LoVo (cell line): ENCODE measurements at places on chromosomes 16 and 17.

DNA sequence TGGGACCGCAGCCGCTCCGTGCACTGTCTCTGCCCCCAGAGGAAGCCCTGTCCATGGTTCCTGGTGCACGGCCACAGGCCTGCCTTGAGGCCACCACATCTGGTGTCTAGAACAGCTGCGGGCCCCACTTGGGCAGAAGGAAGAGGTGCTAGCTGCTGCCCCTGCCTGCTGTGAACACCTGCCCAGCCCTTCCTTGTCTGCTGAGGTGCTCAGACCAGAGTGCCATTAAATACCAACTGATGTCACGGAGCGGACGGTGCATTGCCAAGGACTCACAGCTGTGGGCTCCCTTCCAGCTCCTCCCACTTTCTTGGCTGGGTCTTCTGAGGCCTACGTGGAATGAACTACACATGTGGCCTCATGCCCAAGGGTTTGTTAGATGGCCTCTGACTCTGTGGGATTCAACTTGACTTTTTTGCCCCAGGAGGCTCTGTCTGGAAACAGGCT is 146.1 kb downstream of the RAB11FIP4 start:
- no peak for DNase-seq

- DNase-seq = no peak
Observed at GRCh38 chr16:11354407-11354732, 9.1 kb downstream of the RMI2 start.

GRCh38 chr17:50014471-50015088 is 19.6 kb upstream of the DLX3 start:
- DNase-seq = no peak

DNA sequence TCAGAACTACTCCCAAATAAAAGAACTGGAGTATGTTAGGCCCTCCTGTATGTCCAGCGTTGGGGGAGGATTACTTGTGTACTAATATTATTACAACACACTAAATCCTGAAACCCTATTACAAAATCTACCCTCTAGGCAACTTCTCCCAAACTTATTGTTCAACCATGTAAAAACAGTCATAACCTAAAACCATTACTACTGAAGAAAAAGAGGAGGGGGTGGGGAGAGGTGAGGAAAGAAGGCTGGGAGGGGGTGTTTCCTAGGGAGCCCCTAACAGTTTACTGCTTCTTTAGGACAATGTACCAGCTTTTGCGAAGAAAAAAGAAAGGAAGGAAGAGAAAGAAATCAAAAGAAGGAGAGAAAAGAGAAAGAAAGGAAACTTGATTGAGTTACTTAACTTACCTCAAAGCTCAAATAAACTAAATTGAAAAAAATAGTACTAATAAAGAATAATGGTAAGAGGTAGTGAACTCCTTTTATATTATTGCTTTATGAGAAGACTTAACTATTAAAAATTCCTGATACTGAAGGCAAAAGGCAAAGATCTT is 2.3 kb downstream of the SALL1 start:
- DNase-seq = no peak

DNA sequence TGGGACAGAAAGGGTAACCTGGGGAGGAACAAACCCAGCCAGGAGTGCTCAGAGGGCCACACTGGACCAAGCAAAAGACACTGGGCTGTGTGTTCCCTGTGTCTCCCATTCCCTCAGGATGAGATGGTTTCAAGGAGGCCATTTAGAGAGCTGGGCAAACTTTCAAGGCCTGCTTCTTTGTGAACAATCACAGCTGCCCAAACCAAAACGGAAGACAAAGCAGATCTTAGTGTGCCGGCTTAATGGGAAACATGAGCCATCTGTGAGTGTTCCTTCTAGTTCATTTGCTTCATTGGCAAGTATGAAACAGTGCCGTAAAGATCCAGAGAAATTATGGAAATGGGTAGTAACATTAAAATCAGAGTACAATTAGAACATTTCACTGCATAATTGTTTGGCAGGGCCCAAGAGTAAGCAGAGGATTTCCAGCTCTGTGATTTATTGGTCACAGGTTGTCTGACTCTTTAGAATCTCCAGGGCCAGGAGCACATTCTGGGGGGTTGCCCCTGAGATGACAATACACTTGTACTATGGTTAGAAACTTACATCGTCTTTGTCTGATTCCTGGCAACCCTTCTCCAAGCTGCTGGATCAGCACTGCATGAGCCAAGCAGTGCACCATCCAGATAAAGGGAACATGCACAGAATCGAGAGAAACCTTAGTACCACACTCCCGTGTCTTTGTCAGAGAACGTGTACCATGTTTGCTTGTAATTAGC is 412.1 kb downstream of the RBFOX1 start:
- DNase-seq = no peak
